ENCODE measurements at places on chromosomes 12 and 14.

- no peak for DNase-seq
These were observed 82.7 kb downstream of the PPP2R5C start for GRCh38 chr14:101844219-101844618.

DNA sequence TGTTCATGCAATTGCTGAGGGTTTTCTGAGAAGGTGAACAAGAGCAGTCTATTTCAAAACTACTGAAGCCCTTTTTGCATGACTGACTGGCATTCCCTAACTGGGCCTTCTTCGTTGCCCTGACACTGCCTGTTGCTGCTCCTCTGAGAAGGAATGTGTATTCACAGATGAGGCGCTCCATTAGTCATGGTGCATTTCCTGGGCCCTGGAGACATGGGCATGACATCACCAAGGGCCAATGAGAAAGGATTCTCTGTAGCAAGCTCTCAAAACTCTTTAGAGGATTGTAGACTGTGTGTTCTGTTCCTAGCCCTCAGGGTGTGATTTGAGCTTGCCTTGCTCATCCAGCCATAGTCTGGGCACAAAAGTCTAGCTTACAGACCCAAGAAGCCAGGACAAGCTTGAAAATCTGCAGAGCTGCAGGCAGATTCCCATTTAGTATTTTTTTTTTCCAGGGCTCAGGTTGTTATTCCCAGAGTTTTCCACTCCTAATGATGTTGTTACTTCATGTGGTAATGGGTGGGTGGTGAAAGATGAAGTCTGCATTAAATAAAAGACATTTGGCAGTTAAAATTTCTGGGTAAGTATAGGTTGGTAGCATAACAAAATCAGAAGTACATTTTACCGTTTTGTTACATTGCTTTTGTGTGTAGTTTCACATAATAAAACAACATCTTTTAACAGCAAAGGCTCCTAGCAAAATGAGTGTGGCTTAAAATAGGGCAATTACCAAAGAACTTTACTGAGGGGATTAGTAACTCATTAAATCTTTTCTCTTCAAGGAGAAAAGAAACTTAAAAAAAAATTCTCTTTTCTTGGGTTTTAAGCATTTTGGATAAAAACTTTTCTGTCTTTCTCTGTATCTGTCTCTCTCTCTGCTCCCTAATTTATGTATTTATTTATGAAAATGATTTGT is 318.4 kb downstream of the RAD51B start:
- peak; percentile 4 for DNase-seq

DNA sequence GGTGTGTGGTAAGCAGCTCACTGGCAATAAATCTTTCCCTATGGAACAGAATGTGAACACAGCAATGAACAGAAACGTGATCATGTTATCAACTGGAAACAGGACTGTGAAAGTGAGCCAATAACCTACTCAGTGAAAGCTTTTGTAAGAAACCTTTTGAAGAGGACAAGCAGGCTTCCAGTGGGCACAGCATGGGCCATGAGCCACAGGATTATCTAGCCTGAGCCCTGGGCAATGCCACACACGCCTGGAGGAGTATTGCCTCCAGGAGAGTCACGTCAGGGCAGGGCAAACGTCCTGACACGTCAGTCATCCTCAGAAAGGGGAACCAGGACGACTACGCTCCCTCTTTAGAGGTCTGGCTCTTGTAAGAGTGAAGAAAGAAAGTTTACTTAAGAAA is 32.3 kb downstream of the NRDE2 start:
- no peak for DNase-seq

- no peak for DNase-seq
These were observed 4.0 kb upstream of the CPNE6 start for GRCh38 chr14:24067133-24068082.

- no peak for DNase-seq
These were observed 458 bp upstream of the DCTN2 start for GRCh38 chr12:57547288-57548012.

GRCh38 chr12:104933128-104933527 is 25.0 kb downstream of the SLC41A2 start:
- no peak for DNase-seq

- DNase-seq, result no peak
These were observed 38.5 kb upstream of the RNASE1 start for GRCh38 chr14:20841096-20841495.

DNA sequence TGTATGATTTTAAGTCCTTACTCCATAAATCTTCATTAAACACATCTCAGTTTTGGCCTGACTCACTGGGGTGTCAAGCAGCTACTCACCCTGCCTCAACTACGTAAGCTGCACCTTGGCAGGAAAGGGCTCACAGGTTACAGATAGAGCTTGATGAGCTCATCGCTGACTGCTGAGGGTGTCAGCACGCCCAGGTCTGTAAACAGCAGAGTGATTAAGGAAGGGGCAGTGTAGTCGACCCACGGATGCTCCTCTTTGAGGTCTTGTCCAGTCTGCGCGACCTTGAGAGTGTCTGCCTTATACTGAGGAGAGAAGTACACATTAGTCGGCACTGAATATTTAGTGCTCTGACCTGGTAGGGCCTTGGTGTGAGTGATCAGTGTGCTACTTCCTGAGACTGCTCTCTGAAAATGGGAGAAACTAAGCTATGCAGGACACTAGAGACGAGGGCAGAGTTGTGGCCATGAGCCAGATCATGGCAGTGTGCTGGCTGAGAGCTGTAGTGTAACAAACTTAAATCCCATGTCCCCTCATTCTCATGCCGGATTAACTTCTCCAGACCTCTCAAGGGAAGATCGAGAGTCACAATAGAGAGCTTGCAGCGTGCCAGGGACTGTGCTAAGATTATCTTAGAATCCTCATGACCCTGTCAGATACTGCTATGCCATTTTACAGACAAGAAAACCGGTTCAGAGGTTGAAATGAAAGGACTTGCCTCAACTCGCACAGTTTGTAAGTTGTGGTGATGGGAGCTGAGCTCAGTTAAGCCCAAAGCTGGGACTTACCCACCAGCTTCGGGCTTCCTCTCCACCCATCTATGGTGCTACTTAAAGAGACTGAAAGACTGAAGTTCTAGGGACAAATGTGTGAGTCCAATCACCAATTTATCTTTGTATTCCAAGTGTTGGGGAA is 11.6 kb downstream of the EIF2B1 start:
- peak; percentile 43 for DNase-seq

- DNase-seq, result no peak
These were observed 8.2 kb upstream of the ZNF740 start for GRCh38 chr12:53172352-53172751.

GRCh38 chr14:100435459-100435858 is 112.3 kb downstream of the SLC25A47 start:
- DNase-seq, result no peak

DNA sequence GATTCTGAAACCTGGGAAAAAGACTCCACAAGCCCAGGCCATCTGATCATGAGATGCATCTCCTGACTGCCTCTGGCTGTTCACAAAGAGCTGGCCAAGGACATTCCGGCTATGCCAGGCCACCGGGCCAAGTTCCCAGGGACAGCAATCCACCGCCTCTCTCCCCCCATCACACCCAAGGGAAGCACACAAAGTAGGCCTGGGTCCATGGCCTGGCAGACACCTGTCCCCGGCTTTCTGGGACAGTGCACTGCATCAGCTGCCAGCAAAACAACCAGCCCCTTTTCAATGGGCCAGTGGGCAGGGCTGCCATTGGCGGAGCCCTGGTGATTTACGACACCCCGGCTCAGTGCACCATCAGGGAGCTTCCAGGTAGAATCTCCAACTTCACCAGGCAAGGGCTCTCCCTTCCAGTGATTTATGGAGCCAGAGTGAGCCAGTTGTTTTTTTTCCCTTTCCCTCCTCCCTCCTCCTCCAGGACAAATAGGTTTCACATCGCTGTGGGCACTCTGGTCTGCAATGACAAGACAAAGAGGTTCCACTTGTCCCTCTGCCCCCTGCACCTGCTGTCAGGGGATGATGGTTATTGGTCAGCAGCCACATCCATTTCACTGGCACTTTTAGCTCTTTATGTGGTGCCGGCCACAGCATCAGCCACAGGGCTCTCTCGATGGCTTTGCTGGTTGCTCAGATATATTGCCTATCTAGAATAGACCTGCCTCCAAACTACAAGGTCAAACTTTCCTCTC is 149.6 kb downstream of the SLC38A6 start:
- no peak for DNase-seq

DNA sequence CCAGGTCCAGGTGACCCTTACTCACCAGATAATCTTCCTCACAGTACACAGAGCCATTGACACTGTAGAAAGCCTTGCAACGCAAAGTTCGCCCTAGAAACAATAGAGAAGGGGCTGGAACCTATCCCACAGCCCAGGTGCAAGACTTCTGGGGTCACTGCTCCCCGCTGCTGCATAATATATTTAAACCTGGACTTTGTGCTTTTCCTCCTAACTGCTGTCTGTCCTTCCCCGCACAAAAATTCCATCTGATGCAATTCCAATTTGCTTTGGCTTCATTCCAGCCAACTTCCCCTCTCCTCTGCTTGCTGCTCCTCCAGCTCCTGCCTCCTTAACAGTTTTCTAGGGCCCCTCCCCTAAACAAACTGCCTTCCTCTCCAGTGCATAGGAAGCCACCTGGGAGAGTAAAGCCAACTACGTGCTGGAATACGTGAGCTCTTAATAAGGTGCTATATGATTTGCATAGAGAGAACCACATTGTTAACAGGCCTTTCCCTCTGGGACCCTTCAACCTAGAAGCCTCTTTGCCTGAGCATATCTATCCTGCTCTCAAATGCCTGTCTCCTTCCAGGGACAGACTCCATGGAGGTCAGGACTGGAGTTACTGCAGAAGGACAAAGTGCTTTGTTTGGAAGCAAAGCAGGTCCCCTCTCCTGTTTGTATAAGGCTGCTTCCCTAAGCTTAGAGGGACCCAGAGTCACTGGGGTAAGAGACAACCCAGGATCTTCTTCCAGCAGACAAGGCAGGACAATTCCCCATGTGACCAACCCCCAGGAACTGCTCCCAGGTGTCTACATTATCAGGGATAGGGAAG is 5.5 kb downstream of the AJUBA start:
- no peak for DNase-seq

- no peak for DNase-seq
These were observed 1090.6 kb downstream of the GALC start for GRCh38 chr14:86902176-86902950.

DNA sequence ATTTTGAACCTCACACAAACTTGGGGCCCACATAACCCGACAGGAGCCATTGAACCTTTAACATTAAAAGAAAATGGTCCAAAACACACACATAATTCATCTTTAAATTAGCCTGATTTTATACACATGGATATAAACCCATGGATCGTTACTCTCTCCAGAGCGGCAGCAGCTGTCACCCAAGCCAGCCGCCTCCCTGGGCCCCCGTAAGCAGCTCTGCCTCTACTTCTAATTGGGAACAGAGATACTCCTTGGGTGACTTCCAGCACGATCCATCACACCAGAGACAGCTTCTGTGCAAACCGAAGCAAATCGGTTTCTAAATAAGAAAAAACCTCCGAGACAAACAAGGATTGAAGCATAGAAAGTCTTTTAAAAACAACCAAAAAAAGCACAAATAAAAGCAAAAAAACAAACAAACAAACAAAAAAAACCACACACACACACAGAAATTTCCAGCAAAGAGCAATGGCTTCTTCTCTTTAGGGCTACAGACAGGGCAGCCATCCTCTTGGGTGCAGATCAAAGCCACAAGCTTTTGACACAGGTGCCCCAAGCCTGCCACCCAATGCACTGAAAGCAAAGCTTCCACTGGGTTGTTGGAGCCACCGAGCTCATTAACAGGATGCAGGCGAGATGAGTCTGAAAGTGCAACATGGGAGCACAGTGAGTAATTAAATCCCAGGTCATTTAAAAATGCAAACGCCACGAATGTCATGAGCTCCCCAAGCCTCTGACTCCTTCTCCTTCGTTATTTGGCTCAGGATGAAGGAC is 156.9 kb downstream of the DPF3 start:
- no peak for DNase-seq

DNA sequence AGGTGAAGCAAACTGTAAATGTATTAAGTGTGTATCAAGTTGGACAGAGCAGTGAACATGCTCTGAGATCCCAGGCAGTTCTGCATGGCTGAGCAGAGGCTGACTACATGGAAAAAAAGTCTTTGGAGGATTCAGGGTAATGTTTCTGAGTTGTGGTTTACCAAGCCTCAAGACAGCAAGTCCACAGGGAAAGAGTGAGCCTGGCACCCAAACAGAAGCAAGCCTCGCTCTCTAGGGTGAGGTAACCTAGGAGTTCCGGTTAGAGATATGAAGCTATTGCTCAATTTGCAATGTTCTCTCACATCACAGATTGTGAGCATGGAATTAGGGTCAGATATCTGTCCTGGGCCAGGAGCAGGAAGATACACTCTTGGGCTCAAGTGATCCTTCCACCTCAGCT is 158.6 kb downstream of the MON2 start:
- DNase-seq, result no peak

- DNase-seq, result peak; percentile 80
These were observed 1523.5 kb downstream of the AACS start for GRCh38 chr12:126588586-126589249.

- no peak for DNase-seq
These were observed 114.5 kb downstream of the ADGRD1 start for GRCh38 chr12:131067981-131068851.

GRCh38 chr14:55341781-55342180 is 69.8 kb downstream of the ATG14 start:
- no peak for DNase-seq

DNA sequence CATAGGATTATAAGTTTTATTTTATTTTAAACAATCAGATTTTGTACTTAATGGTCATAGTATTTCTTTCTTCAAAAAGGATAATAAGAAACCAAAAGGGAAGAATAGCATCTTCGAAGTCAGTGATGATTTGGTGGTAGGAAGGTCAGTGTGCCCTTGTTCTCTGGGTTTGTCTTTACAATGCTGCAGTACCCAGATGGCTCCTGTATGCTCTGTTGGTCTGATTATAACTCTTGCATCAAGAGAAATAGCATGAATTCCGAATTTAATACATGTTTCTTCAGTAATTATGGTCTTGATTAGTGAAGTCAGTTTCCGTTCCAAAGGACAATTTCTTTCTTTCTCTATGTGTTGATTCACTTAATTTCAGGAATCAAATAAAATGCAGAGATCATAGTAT is 180.2 kb downstream of the TMTC2 start:
- DNase-seq, result no peak

DNA sequence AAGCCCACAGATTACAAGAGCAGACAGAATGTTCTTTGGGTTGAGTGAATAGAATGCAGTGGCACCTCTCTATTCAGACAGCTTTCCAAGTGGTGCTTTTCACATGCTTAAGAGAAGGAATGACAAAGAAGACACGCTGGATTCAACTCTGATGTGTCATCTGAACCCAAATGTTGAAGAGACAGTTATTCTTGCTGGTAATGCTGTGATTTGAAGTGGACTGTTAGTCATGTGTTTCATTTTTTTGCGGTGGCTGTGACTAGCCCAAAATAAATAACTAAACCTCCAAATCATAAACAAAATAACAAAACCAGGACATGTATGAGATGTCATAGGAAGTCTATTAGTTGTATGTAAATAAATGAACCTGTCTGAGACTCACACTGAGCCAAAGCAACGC is 391.8 kb upstream of the PRICKLE1 start:
- no peak for DNase-seq

All from activated CD4-positive, alpha-beta T cell treated with anti-CD3 and anti-CD28 coated beads, Interleukin-10, Interleukin-2, amounts not matched to agents 100 ng/mL and 50 ng/mL, durations not matched to agents 16 hours and 8 hours (primary cell).